ENCODE measurements at places on chromosomes 6 and 20.

DNA sequence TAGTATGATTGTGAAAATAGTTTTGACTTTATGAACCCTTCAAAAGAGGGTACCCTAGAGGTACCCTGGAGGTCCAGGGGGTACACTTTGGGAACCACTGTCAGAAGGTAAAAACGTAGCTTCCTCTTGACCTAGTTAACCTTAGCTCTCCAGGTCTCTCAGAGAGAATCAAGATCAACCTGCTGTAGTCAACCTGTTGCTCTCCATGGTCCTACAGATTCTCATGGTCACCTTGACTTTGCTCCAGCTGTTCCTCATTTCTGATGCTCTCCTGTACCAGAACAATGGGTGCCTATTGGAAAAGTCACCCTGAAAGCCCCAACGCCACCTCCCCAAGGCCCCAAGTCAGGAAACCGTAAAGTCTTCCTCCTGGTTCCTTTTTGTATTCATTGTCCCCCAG lies 294.4 kb upstream of the CDH4 start:
- DNase-seq = no peak

GRCh38 chr6:155066361-155066760 lies 71.2 kb downstream of the TIAM2 start:
- DNase-seq = no peak

DNA sequence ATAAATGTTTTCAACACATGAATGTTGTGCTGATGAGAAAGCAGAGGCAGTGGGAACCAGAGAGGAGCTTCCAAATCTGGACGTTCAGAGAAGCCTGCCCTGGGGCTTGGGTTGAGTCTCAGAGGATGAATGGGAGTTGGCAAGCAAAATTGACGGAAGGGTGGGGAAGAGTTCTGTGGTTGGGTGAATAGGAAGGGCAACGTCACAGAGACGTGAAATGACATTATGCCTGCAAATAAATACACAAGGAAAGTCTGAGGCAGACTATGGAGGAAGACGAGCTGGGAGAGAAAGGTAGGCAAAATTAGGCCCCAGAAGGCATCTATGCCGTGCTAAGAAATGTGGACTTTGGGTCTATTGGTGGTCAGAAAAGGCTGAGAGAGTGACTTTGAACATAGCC lies 25.2 kb upstream of the SGK1 start:
- DNase-seq = no peak

- DNase-seq = no peak
Measured at GRCh38 chr6:22673474-22673873, 104.1 kb downstream of the HDGFL1 start.

DNA sequence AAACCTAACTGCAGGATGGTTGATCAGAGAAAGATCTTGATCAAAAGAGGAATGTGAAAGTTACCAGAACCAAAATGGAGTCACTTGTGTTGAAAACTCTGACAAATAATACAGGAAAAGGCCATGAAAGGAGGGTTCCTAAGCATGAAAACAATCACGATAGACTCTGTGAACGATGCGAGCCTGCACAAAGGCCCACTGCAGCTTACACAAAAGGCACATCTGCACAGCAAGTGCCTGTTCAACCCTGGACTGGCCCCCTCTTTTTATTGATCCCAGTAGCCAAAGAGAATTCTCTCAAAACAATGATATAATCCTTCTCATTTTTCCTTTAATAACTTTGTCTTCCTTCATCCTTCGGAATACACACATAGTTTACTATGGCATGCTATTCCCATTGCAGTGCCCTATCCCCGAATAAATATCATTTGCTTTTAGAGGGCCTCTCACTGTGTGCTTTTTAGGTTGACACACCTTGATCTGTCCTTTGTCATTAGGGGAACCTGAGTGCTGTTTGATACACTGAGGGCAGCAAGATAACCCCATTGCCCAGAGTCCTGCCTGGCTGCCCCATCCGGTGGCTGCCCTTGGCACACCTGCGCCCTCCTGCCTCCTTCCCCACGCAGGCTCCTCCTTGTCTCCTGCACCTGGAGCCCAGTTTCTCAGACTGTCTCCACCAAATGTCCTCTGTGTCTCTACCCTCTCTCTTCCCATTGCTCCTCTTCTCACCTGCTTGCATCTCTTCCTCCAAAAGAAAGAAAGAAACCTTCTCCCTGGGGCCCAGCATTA lies 98.3 kb upstream of the FRMD1 start:
- no peak for DNase-seq

DNA sequence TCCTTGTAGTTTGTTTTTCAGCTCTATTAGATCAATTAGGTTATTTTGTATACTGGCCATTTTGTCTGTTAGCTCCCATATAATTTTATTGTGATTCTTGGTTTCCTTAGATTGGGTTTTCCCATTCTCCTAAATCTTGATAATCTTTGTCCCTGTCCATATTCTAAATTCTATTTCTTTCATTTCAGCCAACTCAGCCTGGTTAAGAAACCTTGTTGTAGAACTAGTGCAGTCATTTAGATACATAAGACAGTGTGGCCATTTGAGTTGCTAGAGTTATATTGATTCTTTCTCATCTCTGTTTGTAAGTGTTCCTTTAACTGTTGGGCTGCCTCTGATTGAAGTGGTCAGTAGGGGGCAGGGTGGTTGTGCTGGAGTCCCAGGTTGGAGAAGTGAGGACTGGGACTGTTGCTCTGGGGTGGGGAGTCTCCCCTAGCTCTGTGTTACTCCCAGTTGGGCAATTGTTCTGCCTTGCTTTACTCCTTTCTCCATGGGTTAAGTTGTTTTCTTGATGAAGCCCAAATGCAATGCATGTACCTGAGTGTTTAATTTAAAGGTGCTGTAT lies 98.8 kb upstream of the NRN1 start:
- no peak for DNase-seq

DNA sequence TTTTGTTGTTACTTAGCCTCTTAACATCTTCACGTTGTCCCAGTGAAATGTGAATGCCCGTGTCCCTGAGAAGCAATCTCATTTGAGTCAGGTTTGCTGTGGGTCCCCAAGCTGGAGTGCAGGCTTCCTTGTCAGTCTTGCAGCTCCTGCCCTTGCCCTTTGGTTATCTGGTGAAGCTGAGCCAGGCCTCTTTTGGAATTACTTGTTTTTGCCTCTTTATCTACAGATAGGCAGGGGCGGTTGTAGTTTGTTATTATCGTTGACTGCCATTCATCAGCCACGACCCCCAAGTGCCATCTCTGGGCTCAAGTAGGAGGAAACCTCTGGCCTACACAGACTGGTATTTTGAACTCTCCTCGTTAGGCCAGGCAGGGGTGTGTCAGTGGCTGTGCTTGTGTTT lies 2.2 kb downstream of the TMEM14C start:
- no peak for DNase-seq

GRCh38 chr6:53273370-53273769 lies 75.4 kb downstream of the ELOVL5 start:
- no peak for DNase-seq

DNA sequence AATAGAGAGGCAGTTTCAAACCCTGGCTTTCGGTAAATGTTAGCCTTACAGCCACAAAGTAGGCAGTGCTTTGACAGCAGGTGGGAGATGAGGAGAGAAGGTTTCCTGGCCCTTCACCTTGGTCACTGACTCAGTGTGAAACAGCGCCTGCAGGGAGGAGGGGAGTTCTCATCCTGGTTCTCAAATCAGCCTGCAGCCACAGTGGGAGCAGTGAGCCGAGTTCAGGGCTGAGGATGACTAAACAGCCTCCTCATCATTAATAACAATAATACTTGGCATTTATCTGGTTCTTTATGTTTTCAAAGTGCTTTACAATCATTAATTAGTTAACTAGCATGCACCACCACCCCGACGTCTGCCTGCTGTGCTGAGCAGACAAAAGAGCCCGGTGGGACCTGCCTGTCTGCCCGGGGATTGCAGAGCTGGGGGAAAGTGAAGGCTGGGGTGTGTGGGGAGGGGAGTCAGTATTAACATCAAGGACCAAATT lies 59.6 kb downstream of the PRDM1 start:
- no peak for DNase-seq

- DNase-seq = no peak
Measured at GRCh38 chr6:132101535-132101934, 150.4 kb upstream of the CCN2 start.

DNA sequence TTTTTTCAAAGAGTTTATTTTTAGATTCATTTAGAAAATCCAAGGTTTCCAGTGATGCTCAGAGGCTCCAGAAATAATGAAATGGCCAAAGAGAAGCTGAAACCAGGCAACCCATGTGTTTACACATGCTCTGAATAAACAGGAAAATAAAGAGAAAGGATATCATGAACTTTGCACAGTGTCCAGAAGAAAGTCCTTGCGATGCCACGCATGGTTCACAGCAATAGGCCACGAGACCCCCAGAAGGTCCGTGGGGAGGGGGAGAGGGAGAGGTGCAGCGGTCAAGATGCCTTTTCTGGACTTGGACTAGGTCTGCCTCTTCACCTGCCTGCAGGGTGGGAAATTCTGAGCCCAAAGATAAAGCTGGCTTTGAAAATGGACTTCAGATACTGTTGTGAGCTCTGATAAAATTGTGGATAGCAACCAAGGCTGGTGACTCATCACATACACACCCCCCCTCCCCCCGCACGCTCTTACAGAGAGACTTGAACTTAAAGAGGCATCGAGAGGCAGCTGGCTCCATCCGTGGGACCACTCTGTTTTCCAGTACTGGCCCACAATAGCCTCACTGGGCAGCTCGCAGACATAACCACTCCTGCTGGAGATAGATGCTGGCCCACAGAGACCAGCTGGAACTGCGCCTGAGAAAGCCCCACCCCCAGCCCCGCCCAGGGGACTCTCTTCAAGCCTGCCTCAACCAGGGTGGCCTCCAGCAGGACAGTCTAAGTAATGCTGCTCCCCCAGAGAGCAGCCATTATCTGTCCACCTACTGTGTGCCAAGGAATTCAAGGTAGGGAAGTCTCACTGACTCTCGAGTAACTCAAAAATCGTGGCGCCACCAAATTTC lies 21.2 kb upstream of the NFATC2 start:
- DNase-seq = no peak

GRCh38 chr20:62543470-62544302 lies 67.9 kb upstream of the GATA5 start:
- DNase-seq = no peak

GRCh38 chr20:24136659-24137246 lies 148.2 kb upstream of the GGTLC1 start:
- no peak for DNase-seq

DNA sequence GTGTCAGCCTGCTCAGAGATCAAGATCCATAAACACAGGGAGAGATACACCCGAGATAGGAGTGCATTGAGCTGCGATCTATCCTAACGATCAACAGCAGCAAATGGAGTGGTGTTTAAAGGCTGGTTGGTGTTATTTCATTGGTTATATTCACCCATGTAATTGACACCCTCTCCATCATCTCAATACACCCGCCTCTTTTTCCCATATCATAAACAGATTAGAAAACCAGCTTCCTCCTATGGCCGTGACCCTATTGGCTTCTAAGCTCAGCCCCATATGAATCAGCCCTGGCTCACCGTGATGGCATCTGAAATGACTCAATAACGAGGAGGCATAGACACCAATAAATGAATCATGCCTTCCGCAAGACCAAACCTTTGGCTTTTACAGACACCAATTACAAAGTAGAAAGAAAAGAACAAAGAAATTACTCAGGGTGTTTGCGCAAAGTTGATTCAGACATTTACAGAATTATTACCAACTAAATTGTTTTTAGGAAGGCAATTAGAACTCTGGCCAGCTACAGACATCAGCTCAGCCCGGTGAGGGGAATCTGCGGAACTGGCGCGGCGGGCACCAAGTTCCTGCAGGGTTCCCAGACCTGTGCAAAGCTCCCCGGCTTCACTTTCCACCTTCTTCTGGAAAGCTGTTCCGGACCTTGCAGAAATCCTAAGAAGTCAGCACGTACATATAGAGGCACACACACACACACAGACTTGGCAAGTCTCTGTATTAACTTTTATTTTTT lies 11.5 kb downstream of the PMEPA1 start:
- DNase-seq = no peak

DNA sequence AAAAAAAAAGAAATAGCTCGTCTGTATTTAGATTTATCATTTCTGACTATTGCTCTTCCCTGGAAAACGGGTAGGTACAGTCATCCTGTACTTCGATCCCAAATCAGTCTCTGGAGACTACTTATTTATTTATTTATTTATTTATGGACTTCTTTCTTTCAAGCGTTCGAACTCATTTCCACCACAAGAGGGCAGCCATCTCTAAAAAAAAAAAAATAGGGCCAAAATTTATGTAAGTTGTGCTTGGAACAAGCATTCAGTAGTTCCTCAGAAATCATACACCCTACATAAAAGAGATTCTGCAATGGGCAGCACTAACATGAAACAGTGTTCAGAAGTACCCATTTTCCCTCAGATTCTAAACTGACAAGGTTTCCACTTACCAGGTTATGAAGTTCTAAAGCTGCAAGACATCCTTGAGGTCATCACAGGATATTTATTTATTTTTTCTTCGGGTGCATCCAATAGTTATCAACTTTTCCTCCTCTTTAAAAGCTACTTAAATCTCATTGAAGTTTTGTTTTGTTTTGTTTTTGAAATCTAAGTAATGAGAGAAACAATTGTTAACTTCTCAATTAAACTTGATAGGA lies 1.9 kb upstream of the BMP2 start:
- DNase-seq = no peak

- no peak for DNase-seq
Measured at GRCh38 chr6:24721461-24722215, 2.7 kb upstream of the C6orf62 start.

DNA sequence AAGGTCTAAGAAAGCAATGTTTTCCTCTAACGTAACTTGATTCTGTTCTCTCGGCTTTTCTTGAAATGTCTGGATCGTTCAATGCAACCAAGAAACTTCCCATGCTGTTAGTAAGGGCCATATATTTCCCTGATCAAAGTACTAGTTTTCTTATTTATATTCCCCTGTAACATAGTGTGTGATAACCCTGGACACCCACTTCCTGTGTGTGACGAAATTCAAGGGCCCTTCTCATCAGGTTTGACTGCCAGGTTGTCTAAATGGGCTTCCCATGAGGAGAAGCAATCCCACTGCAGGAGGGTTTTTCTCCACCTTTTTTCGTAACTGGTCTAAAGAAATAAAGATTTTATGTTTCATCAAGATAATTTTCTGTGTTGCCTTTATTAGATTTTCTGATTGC lies 102.6 kb upstream of the RPS6KA2 start:
- DNase-seq = no peak

DNA sequence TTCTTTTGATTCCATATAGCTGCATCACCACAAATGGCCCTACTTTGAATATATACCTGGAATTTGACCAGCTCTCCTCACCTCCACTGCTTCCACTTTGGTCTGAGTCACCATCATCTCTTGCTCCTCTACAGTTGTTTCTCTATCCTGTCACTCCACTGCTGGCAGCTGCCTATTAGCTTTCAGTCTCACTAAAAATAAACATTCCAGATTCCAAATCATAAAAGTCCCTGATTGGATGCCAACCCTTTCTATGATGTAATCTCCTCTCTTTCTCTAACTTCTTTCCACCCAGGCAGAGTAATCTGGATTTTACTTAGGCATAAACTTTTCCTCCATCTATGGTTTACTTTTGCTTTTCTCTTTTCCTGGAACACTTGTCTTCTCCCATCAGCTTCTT lies 49.1 kb downstream of the RFPL4B start:
- DNase-seq = no peak

DNA sequence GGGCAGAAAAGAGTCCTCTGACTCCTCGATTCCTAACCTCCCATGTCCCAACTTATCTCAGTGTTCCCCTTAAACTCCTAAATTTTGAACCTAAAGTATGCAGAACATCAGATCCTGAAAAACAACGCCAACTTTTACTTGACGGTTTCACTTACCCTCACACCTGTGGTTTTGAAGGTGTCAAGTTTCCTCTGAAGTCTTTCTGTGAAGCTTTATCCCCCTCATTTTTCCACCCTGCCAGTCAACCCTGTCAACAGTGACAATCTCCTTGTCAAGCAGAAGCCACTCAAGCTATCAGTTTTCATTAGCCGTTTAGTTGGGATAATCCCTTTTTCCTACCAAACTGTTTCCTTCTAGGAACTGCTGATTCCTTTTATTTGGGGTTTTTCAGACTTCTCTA lies 245.4 kb upstream of the PREP start:
- no peak for DNase-seq

All from T-helper 1 cell (primary cell).